Chondrocyte (in vitro differentiated cells): ENCODE measurements at places on chromosomes 6 and 20.

- H3K4me3 ChIP-seq = no peak overlapping the region
- H3K36me3 ChIP-seq = no peaks in the 10 kb centered on the region
- peaks cover 15% of the 10 kb centered on the region for H3K4me1 ChIP-seq
- no peak for DNase-seq
- H3K27ac ChIP-seq = no peak overlapping the region
Measured at GRCh38 chr20:39775110-39775509, 813.0 kb downstream of the DHX35 start.

- DNase-seq = no peak
- no peaks in the 10 kb centered on the region for H3K36me3 ChIP-seq
- H3K27me3 ChIP-seq = no peaks in the 10 kb centered on the region
- peaks cover 18% of the 10 kb centered on the region for H3K4me1 ChIP-seq
- H3K4me3 ChIP-seq = no peak overlapping the region
Measured at GRCh38 chr6:138555421-138555988, 56.2 kb upstream of the NHSL1 start.

DNA sequence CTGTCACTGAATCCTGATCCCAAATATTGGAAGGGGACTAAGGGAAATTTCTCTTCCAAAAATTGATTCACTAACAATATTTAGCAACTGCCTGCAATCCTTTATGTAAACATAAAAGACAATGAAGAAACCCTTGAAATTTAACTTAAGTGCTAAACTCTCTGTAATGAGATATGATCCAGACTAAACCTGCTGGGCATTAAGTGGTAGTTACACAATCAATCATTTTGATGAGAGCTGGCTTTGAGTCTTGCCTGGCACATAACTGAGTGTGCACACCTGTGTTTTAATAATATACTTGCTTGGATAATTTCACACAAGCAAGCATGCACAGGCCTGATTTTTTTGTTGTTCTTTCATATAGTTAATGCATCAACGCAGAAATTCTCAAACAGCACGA, 9.8 kb upstream of the ZFP64 start:
- H3K27me3 ChIP-seq = no peaks in the 10 kb centered on the region
- no peaks in the 10 kb centered on the region for H3K36me3 ChIP-seq
- no peak overlapping the region for H3K4me3 ChIP-seq

DNA sequence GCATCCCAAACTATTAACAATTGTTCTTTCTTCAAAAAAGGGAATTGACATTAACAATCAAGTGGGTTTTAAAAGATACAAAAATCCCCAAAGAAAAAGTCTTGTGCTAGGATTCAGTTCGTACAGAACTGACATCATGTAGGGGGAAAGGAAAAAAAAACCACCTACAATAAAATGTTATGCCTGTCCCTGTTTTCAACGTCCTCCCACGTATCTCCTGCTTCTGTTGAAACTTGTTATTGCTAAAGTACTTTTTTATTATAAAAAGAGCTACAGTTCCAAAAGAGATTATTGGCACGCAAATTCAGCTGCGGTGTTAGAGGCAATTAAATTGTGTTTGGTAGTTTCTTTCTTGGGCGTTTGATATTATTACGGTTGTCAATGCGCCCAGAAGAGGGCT, 102.8 kb upstream of the PHACTR1 start:
- no peak overlapping the region for H3K27ac ChIP-seq
- DNase-seq = no peak
- no peaks in the 10 kb centered on the region for H3K36me3 ChIP-seq
- H3K4me1 ChIP-seq = peaks cover 1% of the 10 kb centered on the region

DNA sequence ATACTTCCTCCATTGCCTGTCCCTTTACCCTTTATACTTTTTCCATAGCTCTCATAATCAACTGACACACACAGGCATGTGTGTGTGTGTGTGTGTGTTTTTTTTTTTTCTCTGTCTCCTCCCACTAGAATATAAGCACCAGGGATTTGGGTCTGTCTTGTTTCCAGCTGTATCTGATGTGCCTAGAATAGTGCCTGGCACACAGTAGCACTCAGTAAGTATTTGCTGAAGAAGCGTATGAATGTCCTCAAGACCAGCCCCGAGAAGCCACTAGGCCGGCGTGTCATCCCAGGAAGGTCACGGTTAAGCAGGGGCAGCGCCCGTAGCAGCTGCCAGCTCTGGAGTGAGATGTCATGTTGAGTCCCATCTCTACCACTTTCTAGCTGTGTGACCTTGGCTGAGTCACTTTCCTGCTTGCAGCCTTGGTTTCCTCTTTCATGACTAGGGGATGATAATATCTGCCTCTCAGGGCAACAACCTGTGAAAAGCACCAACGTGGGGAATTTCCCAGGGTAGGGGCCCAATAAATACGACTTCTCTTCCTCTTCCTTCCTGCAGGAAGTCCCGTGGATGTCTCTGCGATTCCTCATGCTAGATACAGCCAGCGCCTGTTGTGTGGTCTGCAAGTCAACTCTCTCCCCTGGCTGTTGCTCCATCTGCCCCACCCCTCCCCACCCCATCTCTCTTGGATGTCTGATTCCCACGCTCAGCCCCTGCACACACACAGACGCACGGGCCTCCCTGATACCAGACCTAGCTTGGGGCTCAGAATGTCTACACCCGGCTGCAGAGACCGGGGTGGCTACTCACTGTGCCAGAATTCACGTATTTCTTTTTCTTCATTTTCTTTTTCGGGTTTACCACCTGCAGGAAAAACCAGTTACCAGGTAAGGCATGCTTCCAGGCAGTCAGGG, 58.1 kb downstream of the RAB44 start:
- no peak overlapping the region for H3K27ac ChIP-seq
- H3K36me3 ChIP-seq = no peaks in the 10 kb centered on the region
- no peaks in the 10 kb centered on the region for H3K27me3 ChIP-seq
- no peaks in the 10 kb centered on the region for H3K4me1 ChIP-seq
- no peak for DNase-seq

DNA sequence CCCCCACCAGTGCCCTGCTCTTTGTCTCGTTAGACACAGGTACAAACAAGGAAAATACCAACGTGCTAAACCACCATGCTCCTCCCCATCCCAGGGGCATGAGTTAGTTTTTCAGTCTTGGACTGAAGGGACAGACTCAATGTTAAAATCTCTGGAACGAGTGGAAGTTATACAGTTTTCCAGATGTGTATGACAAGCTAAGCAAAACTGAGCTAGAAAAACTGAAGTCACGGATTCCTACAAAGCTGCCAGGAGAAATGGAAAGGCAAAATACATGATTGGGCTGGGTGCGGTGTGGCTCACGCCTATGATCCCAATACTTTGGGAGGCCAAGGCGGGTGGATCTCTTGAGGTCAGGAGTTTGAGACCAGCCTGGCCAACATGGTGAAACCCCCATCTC, 34.3 kb upstream of the QKI start:
- no peak overlapping the region for H3K27ac ChIP-seq
- no peaks in the 10 kb centered on the region for H3K4me1 ChIP-seq
- no peaks in the 10 kb centered on the region for H3K27me3 ChIP-seq
- H3K36me3 ChIP-seq = no peaks in the 10 kb centered on the region
- DNase-seq = no peak

GRCh38 chr20:47231382-47232039, 125.0 kb downstream of the ZMYND8 start:
- H3K4me1 ChIP-seq = peaks cover 27% of the 10 kb centered on the region
- no peak overlapping the region for H3K4me3 ChIP-seq
- peaks cover 14% of the 10 kb centered on the region for H3K36me3 ChIP-seq

DNA sequence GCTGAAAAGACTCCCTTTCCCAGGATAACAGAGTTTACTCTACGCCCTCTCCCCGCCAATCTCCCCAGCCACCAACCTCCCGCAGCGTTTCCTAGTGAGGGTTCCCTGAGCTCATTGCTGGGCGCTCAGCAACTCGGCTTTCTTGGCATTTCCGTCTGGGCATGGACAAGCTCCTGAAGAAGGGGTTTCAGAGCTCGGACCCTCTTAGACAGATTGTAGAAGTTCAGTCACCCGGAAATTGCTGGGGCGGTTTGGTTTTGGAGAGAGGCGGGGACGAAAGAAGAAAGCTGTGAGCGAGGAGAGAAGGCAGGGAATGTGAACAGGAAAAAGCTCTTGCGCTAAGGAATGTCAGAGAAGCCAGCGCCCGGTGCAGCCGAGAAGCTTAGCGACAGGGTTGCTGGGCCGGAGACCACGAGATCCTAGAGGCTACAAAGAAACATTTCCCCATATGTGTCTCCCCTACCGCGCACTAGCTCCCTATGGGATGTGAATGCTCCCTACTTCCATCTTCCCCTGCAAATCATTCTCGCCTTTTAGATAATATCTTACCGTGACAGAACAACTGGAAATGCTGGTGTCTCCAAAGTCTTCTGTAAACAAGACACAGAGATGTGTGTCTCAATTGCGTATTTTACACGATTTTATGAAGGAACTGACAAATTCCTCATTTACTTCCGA, 15.8 kb downstream of the POM121L2 start:
- H3K27me3 ChIP-seq = peaks cover 18% of the 10 kb centered on the region
- H3K27ac ChIP-seq = peak overlapping the region; percentile 86
- H3K36me3 ChIP-seq = no peaks in the 10 kb centered on the region
- H3K4me1 ChIP-seq = peaks cover 48% of the 10 kb centered on the region
- H3K4me3 ChIP-seq = peak overlapping the region; percentile 90

GRCh38 chr6:111154981-111155380, 67.7 kb downstream of the SLC16A10 start:
- H3K4me3 ChIP-seq = no peak overlapping the region
- H3K27me3 ChIP-seq = peaks cover 22% of the 10 kb centered on the region
- H3K36me3 ChIP-seq = no peaks in the 10 kb centered on the region
- H3K27ac ChIP-seq = no peak overlapping the region
- DNase-seq = no peak

DNA sequence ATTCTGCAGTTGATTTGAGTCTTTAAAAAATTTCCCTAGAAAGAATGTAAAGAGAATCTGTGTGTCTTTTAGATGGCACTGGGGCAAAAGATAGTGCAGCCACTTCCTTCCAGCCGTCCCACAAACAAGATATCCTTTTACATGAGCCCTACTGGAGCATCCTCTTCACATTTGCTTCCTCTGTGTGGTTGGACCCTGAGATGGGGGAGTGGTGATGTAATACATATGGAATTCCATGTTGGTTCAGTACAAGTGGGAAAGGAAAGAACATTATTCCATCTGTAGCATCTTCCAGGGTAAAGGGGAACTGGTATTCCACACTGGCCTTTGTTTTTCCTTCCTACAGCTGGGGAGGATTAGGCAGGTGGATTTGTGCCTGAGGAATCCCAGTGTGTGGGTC, 78.9 kb upstream of the ISM1 start:
- no peaks in the 10 kb centered on the region for H3K27me3 ChIP-seq
- H3K4me3 ChIP-seq = no peak overlapping the region
- peaks cover 21% of the 10 kb centered on the region for H3K4me1 ChIP-seq
- no peaks in the 10 kb centered on the region for H3K36me3 ChIP-seq

- peaks cover 17% of the 10 kb centered on the region for H3K4me1 ChIP-seq
- no peaks in the 10 kb centered on the region for H3K27me3 ChIP-seq
- DNase-seq = no peak
Measured at GRCh38 chr6:10759312-10759839, 11.8 kb downstream of the TMEM14B start.

GRCh38 chr20:51452734-51453365, 89.7 kb downstream of the NFATC2 start:
- peaks cover 4% of the 10 kb centered on the region for H3K36me3 ChIP-seq
- peaks cover 38% of the 10 kb centered on the region for H3K4me1 ChIP-seq
- H3K27me3 ChIP-seq = no peaks in the 10 kb centered on the region
- no peak overlapping the region for H3K27ac ChIP-seq
- no peak for DNase-seq

GRCh38 chr6:56268266-56268665, 20.9 kb upstream of the COL21A1 start:
- DNase-seq = no peak
- H3K27me3 ChIP-seq = no peaks in the 10 kb centered on the region
- peaks cover 19% of the 10 kb centered on the region for H3K36me3 ChIP-seq
- H3K4me3 ChIP-seq = no peak overlapping the region

- no peaks in the 10 kb centered on the region for H3K27me3 ChIP-seq
- DNase-seq = no peak
- H3K36me3 ChIP-seq = no peaks in the 10 kb centered on the region
- H3K4me3 ChIP-seq = no peak overlapping the region
- no peak overlapping the region for H3K27ac ChIP-seq
- H3K4me1 ChIP-seq = no peaks in the 10 kb centered on the region
Measured at GRCh38 chr20:926670-927069, 10.5 kb upstream of the ANGPT4 start.
